Breast epithelium (tissue), 4 donors: ENCODE measurements at places on chromosomes 5 and 9.
A peak's percentile ranks its signal among the peaks of the same experiment; 100 is the strongest.

DNA sequence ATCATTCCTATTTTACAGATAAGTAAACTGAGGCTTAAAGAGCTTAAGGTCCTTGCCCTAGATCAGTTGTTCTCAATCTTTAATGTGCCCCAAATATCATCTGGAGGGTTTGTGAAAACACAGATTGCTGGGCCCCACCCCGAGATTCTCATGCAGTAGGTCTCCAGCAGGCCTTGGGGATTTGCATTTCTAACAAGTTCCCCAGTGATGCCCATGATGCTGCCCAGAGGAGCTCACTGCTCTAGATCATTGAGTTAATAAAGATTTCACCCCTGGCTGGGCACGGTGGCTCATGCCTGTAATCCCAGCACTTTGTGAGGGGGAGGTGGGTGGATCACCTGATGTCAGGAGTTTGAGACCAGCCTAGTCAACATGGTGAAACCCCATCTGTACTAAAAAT, 42.8 kb upstream of the RAD23B start:
- no peak overlapping the region for H3K27ac ChIP-seq
- no peaks in the 10 kb centered on the region for H3K4me1 ChIP-seq
- H3K27me3 ChIP-seq, result no peaks in the 10 kb centered on the region

GRCh38 chr5:78334811-78335210, 25.6 kb upstream of the SCAMP1 start:
- H3K27ac ChIP-seq, result no peak overlapping the region
- H3K4me3 ChIP-seq, result no peak overlapping the region
- no peaks in the 10 kb centered on the region for H3K27me3 ChIP-seq
- no peaks in the 10 kb centered on the region for H3K4me1 ChIP-seq

GRCh38 chr5:167143716-167144115, 1147.7 kb upstream of the WWC1 start:
- DNase-seq, result no peak
- H3K4me1 ChIP-seq, result no peaks in the 10 kb centered on the region
- H3K27me3 ChIP-seq, result no peaks in the 10 kb centered on the region
- H3K4me3 ChIP-seq, result no peak overlapping the region

GRCh38 chr9:94675008-94675881, 35.9 kb upstream of the FBP1 start:
- no peaks in the 10 kb centered on the region for H3K27me3 ChIP-seq
- no peak overlapping the region for H3K4me3 ChIP-seq
- no peaks in the 10 kb centered on the region for H3K36me3 ChIP-seq
- no peaks in the 10 kb centered on the region for H3K4me1 ChIP-seq
- no peak for DNase-seq
- peak overlapping the region; percentile 53 for H3K27ac ChIP-seq

DNA sequence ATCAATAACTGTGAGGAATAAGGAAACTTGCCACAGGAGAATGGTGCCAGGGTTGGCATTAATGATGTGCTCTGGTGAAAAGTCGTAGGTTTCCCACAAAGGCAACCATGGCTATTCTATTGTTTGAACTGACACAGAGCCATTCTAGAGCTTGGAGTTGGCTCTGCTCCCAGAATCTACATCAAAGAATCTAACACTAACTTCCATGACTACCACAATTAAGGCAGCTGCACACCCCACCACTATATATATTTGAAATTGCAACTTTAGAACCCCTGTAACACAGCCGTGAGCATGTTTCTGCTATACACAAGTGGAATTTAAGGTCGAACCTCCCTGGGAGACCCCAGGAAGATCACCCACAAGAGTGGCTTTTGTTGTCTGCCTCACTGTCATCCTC, 89.7 kb upstream of the CCDC152 start:
- H3K4me3 ChIP-seq, result no peak overlapping the region
- H3K4me1 ChIP-seq, result peaks cover 6% of the 10 kb centered on the region
- H3K27ac ChIP-seq, result peak overlapping the region; percentile 79

GRCh38 chr5:57028161-57028560, 76.2 kb upstream of the MIER3 start:
- H3K36me3 ChIP-seq, result no peaks in the 10 kb centered on the region
- H3K4me1 ChIP-seq, result no peaks in the 10 kb centered on the region
- H3K27me3 ChIP-seq, result no peaks in the 10 kb centered on the region
- DNase-seq, result no peak

DNA sequence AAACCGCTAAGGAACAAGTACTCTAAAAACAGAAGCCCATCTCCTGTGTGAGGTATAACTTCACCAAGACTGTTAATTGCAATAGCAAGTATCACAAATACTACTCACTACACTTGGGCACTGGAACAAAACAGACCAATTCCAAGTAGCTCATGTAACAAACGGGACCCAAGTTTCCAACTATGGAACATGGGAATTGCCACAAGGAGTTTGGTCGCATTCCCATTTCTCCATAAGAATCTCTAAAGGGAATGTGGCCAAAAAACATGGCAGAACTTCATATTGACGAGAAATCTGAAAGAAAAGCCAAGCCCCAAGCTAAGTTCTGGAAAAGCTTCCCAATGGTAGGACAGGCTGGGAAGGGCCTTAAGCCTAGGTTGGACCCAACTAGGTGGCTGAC, 162.5 kb downstream of the MAPKAP1 start:
- no peak for DNase-seq
- peak overlapping the region; percentile 64 for H3K27ac ChIP-seq
- H3K4me1 ChIP-seq, result peaks cover 5% of the 10 kb centered on the region
- H3K36me3 ChIP-seq, result no peaks in the 10 kb centered on the region

DNA sequence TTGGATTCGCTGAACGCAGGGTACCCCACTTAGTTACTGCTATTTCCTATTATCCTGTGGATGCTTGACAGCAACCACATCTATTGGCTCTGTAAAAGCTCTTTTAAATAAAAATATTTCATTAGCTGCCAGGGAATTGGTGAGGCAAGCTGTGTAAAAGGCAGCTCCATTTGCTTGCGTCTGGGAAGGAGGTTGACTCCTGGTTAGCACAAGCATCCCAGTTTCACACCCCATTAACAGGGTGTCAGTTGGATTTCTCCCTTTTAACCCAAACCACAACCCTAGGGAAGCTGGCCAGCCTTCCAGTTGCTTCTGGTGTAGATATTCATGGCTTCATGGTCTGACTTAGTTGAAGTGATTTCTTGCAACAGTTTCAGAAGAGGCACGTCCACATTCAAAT, 151.0 kb downstream of the GPBP1 start:
- peak overlapping the region; percentile 9 for H3K27ac ChIP-seq
- H3K36me3 ChIP-seq, result no peaks in the 10 kb centered on the region
- H3K4me1 ChIP-seq, result no peaks in the 10 kb centered on the region
- no peak for DNase-seq
- no peak overlapping the region for H3K4me3 ChIP-seq

DNA sequence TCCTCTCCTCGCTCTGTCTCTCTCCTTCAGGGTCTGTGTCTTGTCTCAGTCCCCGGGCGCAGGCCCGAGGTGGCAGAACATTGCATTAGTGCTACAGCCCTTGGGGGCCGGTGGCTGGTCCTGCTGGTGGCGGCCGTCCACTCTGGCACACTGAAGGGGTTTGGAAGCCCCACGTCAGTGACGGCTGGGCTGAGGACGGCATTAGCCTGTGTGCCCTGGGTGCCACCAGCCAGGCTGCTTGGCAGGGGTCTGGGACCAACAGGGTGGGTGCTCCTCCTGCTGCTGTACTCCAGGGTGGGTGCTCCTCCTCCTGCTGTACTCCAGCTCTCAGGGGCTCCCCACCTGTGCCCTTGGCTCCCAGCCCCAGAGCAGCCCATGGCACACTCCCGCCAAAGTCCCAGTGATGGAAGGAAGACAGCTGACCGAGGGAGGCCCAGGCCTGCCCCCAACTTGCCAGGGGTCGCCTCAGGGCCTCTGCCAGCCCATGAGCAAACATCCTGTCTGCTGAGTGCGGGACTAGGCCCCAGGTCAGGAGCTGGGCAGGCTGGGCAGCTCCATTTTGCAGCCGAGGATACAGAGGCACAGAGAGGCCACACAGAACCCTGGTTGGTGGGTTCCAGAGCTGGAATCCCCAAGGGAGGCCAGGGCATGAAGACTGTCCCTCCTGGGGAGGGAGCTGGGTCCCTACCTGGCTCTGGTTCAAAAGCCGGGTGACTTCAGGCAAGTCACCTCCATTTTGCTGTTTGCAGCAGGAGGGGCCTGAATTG, 27.3 kb downstream of the SARDH start:
- no peaks in the 10 kb centered on the region for H3K36me3 ChIP-seq
- no peak overlapping the region for H3K4me3 ChIP-seq
- no peak overlapping the region for H3K27ac ChIP-seq
- H3K4me1 ChIP-seq, result peaks cover 8% of the 10 kb centered on the region

GRCh38 chr9:4465910-4466309, 24.4 kb upstream of the SLC1A1 start:
- H3K27me3 ChIP-seq, result no peaks in the 10 kb centered on the region
- no peak for DNase-seq
- H3K4me1 ChIP-seq, result no peaks in the 10 kb centered on the region
- H3K4me3 ChIP-seq, result no peak overlapping the region
- H3K36me3 ChIP-seq, result no peaks in the 10 kb centered on the region

DNA sequence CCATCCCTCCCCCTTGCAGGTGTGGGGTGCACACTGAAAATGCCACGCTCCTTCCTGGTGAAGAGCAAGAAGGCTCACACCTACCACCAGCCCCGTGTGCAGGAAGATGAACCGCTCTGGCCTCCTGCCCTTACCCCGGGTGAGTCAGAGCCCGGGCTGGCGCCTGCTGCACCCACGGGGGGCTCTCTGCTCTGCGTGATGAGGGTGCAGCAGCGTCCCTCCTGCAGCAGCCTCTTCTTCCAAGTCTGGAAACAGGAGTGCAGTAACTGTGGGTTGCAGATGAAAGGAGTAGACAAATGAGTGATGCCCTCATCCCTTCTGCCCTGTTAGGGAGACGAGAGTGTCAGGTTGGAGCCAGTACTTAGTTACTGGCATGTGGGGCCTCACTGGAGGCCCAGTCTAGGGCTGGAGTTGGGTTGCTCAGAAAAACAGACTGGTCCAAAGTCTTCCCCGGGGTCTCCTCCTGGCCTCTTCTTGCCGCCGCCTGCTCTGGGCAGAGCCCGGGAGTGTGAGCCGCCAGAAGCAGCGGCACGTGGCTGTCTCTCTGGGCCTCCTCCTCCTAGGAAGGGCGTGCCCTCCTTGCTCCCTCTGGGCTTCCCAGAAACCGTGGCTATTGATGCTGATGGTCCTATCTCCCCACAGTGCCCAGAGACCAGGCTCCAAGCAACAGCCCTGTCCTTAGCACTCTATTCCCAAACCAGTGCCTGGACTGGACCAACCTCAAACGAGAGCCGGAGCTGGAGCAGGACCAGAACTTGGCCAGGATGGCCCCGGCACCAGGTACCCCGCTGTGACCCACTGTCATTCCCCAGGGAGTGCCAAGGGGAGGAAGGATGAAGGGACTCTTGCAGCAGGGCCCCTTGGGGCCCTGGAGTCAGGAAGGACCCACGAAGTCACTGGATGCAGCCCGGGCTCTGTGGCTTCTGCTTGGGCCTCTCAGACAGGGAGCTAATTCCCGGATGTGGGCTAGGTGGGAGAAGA, 8.4 kb downstream of the GFI1B start:
- no peaks in the 10 kb centered on the region for H3K4me1 ChIP-seq
- no peaks in the 10 kb centered on the region for H3K36me3 ChIP-seq
- no peak for DNase-seq

DNA sequence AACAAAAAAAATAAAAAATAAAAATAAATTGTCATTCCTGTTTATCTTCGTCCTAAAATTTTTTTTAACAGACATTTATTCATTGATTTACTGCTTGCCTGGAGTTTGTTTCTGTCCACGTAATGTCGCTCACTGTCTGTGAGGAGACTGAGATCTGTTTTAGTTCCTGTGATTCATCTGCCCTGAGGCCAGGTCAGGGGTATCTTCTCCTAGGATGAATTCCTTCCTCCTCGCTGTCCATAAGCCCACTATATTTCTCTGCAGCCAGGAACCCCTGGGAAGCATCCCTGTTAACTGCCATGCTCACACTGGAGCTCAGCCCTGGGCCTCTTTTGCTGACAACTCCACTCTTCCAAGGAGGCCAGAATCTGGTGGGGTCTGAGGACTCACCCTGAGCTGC, 682.0 kb downstream of the MTRR start:
- H3K36me3 ChIP-seq, result no peaks in the 10 kb centered on the region
- no peaks in the 10 kb centered on the region for H3K4me1 ChIP-seq
- H3K4me3 ChIP-seq, result no peak overlapping the region
- no peak for DNase-seq
- no peak overlapping the region for H3K27ac ChIP-seq

DNA sequence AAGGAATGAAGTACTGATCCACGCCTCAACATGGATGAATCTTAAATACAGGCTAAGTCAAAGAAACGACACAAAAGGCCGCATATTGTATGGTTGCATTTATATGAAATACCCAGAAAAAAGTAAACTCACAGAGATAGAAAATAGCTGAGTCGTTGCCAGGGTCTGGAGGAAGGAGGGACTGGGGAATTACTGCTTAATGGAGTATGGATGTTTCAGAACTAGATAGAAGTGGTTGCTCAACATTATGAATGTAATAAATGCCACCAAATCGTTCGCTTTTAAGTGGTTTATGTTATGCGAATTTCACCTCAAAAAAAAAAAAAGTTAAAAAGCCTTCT, 784 bp upstream of the MSANTD3 start:
- H3K4me3 ChIP-seq, result peak overlapping the region; percentile 57
- peak overlapping the region; percentile 96 for H3K27ac ChIP-seq
- H3K4me1 ChIP-seq, result no peaks in the 10 kb centered on the region
- H3K27me3 ChIP-seq, result no peaks in the 10 kb centered on the region
- no peak for DNase-seq

DNA sequence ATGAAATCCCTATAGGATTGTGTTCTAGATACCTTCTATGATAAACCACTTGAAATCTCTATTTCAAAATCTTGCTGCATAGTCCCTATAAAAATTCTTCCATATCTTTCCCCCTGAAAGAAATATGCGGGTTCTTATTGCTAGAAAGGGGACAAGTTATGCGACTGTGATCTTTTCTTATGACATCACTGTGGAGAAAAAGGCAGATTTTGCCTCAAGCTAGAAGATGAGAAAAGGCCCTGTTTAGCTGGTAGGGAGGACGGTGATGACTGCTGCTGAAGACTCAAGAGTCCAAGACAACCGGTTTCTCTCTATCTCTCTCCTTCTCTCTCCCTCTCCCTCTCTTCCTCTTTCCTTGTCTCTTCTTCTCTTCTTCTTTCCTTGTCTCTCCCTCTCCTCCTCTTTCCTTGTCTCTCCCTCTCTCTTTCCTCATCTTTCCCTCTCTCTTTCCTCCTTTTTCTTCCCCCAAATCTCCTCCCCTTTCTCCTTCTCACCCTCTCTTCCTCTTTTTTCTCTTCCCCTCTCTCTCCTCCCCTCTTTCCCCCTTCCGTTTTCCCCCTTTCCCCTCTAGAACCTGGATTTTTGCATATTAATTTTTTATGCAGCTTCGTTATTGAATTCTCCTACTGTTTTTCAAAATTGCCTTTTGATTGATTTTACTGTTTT, 5.3 kb downstream of the OR2S2 start:
- H3K4me1 ChIP-seq, result no peaks in the 10 kb centered on the region
- no peaks in the 10 kb centered on the region for H3K27me3 ChIP-seq
- H3K4me3 ChIP-seq, result no peak overlapping the region
- H3K36me3 ChIP-seq, result no peaks in the 10 kb centered on the region

DNA sequence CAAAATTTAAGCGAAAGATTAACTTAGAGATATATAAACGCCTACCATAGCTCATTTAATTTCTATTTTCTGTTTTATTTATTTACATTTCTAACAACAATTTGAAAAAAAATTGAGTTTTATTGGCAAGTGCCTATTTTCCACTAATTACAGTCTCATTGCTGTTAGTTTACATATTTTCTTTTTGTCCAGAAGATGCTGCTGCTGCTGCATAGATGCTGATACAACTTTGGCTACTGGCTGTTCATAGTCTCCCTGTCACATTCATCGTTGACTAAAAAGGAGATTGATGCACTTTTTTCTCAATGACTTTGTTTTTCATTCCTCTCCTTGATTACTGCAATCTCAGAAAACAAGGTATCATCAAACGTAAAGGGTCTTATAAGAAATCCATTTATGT, 235.4 kb downstream of the CDH9 start:
- H3K4me1 ChIP-seq, result no peaks in the 10 kb centered on the region
- H3K36me3 ChIP-seq, result no peaks in the 10 kb centered on the region
- no peak overlapping the region for H3K27ac ChIP-seq
- H3K4me3 ChIP-seq, result no peak overlapping the region
- H3K27me3 ChIP-seq, result no peaks in the 10 kb centered on the region
- DNase-seq, result no peak
